ENCODE measurements at places on chromosomes 4 and X.
A peak's percentile ranks its signal among the peaks of the same experiment; 100 is the strongest.

DNA sequence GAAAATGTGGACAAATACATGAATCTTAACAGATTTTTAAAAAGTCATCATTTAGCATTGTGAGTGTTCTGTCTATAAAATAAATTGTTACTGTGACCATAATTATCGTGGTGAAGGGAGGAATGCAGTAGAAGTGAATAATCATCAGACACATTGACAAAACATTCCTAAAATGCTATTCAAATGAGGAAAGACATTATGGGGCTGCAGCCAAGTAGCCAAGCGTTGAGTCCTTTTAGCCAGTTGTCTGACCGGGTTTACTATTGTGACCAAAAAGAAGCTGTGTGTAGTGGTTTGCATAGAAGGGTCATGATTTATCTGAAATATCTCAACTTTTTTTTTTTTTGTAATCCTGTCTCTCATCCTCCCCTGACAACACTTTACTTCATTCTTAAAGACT, 19.5 kb downstream of the WWC2 start:
- DNase-seq = peak; percentile 76

DNA sequence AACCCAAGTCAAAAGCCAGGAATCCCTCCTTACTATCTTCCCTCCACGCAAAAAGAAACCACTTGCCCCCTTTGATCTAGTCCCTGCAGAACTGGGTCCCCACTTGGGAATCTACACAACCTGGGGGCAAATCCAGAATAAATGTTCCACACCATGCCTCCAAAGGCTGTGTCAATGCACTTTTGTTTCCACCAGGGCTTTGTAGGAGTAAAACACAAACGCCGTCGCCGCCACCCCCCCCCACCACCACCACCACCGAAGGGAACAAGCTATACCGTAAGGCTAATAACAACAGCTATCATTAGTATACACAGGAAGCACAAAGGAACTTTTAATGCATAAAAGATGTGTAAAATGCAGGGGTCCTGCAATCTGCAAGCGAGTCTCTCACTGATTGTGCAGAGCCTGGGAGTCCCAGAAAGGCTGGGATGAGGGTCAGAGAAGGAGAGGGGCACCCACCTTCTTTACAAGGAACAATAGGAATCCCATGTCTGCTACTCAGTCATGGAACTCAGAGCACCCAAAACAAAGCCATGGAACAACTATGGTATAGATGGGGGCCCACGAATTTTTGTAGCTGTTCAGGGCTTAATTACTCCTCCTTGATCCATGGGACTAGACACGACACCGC, 13.2 kb downstream of the BCOR start:
- no peak for DNase-seq

GRCh38 chrX:151176231-151176750, at the start of gene GPR50:
TSS of gene GPR50 (plus strand) at chrX:151176584. CDS start at chrX:151176722, 138 bp downstream.
- DNase-seq = no peak

DNA sequence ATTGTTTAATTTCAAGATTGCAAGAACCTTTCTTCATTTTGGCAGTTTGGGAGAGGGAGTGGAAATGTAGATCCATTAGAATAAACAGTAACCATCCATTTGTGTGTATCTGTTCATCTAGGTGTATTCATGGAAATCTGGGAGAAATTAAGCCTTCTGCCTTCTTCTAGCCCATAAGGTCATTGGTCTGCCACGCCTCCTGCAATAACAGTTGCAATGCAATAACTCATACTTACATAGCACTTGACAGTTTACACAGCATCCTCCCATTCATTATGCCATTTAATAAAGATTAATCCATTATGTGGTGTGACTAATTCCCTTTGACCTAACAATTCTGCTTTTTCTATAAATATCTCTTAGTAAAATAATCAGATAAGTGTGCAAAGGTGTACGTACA, 42.6 kb downstream of the SHROOM4 start:
- DNase-seq = no peak

DNA sequence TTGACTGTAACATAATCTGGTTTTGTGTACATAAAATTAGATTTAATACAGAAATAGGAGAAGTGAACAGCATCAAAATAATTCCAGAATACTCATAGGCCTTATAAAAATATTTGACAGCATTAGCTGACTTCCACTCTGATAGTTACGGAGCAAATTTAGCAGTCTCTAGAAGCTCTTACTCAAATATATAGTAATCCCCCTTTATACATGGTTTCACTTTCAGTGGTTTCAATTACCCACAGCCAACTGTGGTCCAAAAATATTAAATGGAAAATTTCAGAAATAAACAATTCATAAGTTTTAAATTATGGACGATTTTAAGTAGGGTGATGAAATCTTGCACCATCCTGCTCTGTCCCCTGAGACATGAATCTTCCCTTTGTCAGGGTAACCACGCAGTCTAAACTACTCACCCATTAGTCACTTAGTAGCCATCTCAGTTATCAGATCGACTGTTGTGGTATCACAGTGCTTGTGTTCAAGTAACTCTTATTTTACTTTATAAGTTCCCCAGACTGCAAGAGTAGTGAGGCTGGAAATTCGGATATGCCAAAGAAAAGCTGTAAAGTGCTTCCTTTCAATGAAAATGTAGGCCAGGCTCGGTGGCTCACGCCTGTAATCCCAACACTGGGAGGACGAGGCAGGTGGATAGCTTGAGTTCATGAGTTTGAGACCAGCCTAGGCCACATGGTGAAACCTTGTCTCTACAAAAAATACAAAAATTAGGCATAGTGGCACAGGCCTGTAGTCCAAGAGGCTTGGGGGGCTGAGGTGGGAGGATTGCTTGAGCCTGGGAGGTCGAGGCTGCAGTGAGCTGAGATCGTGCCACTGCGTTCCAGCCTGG, 17.2 kb upstream of the RTL9 start:
- no peak for DNase-seq

- DNase-seq = peak; percentile 90
These were observed 4.5 kb upstream of the CXCR3 start for GRCh38 chrX:71622576-71623450.

- DNase-seq = no peak
These were observed 383.3 kb downstream of the GRXCR1 start for GRCh38 chr4:43275779-43276178.

DNA sequence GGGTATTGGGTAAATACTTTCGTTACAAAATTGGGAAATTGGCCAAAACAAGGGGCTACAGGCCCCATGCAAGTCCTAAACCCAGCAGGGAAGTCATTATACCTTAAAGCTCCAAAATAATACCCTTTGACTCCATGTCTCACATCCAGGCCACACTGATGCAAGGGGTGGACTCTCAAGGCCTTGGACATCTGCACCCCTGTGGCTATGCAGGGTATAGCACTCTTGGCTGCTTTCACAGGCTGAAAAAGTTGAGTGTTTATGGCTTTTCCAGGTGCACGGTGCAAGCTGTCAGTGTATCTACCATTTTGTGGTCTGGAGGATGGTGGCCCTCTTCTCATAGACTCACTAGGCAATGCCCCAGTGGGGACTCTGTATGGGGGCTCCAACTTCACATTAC, 326.5 kb downstream of the TEX13C start:
- DNase-seq = no peak

GRCh38 chr4:146976145-146976544, 30.5 kb upstream of the TTC29 start:
- no peak for DNase-seq

- peak; percentile 72 for DNase-seq
These were observed 47.0 kb upstream of the MID1IP1 start for GRCh38 chrX:38754102-38754790.

DNA sequence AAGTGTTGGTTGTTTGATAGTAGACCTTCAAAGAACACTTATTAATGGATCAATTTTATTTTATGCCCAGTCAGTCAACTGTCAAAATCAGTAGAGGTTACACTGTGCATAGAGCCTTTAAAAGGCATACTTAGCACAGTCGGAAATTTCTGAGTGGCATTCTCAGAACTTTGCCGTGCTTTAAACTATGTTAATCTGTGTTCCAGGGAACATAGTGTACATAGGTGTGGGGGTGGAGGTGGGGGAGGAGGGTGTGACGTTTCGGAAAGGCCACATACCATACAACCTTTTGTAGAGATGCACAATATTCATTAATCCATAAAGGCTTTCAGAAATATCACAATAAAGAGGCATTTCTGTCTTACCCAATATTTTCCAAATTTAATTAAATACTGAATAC, 75.8 kb downstream of the RS1 start:
- no peak for DNase-seq

- no peak for DNase-seq
These were observed 435.5 kb downstream of the NKX6-1 start for GRCh38 chr4:84063619-84064018.

GRCh38 chr4:54719378-54719777, 61.6 kb downstream of the KIT start:
- DNase-seq = no peak

GRCh38 chr4:179165000-179165738, 1722.9 kb upstream of the AGA start:
- DNase-seq = no peak

DNA sequence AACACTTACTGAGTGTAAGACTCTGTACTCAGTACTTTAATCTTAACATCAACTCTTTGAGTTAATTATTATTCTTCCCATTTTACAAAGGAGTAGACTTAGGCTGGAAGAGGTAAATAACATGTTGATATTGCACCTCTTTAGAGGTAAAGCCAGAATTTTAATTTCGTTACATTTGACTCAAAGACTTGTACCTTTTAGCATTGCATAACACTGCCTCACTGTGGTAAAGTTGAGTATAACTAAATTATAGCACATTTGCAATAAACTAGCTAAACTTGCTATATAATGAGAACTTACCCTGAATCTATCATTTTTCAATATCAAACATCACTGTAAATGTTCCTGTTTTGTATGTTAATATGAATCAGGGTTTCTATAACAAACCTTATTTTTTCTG, 218.5 kb downstream of the PRR32 start:
- no peak for DNase-seq

- DNase-seq = peak; percentile 15
These were observed 117.0 kb upstream of the TEX13C start for GRCh38 chrX:125202591-125203248.

GRCh38 chrX:63664083-63664482, 120.9 kb downstream of the ARHGEF9 start:
- no peak for DNase-seq

GRCh38 chr4:147942729-147943128, 210.8 kb downstream of the ARHGAP10 start:
- no peak for DNase-seq

DNA sequence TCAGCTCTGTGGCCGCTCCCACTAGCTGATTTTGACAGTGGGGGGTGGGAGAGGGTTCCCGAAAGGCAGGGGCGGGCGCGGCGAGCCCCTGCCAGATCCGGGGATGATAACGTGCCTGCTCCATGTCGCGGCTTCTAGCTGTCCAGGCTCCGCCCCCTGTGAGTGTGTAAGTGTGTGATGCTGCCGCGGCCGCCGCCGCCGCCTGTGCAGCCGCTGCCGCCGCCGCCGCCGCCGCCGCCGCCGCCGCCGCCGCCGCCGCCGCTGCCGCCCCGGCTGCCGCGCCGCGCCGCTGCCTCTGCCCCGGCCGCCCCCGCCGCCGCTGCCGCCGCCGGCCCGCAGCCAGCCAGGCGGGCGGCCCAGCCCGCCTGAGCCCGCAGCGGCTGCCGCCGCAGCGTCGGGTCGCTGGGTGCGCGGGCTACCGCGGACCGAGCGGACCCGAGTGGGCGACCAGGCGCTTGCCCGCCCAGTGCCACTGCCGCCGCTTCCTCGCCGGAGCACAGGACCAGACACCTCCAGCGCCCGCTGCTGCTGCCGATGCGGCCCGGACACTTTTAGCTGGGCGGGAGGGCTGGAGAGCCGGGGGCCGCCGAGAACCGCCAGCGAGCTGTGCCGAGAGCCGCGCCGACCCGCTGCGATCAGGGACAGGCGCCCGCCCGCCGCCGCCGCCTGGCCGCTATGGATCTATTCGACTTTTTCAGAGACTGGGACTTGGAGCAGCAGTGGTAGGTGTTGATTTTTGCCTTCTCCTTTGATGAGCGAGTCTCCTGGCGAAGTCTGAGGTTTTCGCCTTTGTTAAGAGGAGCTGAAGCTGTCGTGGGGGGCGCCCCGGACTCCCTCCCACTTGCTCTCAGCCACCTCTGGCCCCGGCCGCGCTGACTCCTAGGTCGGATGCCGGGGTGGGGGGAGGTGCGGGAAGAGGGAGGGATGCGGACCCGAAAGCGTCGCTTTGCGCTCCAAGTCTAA, at the start of gene AFF2:
TSS of gene AFF2 (plus strand) at position 195 of the 963 bp plus-strand sequence. CDS start at position 676, 481 bp downstream.
- peak; percentile 78 for DNase-seq

DNA sequence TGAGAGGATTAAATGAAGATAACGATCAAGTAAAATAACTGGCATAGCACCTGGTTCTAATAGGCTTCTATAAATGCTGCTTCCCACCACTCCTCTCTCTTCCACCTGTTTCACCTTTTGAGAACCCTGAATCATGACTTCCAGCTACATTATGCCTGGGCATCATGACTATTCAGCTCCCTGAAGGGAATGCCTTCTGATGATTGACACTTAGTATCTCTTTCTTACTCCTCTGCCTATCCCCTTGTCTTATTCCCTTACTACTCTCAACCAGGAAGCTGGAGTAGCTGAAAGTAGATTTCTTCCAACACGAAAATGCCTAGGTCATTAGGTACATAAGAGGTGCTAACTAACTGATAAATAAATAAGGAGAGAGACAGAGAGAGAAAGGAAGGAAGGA, 24.7 kb upstream of the CXCL8 start:
- DNase-seq = no peak

DNA sequence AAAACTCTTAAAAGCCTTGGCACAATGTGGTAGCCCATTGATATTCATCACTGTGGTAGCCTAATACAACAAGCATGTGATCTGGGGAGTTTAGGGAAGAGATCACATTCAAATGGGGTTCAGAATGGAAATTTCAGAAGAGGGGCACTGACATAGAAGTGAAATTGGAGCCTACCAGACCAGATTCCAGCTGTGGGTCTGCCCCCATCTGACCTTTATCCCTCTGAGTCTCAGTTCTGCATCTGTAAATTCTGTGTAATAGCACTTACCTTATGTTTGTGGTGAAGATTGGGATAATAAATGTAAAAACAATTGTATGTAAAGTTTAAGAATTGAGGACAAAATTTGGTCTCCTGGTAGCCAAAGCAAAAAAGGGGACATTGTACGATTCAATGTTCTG, 320.4 kb upstream of the BOD1L1 start:
- DNase-seq = no peak

DNA sequence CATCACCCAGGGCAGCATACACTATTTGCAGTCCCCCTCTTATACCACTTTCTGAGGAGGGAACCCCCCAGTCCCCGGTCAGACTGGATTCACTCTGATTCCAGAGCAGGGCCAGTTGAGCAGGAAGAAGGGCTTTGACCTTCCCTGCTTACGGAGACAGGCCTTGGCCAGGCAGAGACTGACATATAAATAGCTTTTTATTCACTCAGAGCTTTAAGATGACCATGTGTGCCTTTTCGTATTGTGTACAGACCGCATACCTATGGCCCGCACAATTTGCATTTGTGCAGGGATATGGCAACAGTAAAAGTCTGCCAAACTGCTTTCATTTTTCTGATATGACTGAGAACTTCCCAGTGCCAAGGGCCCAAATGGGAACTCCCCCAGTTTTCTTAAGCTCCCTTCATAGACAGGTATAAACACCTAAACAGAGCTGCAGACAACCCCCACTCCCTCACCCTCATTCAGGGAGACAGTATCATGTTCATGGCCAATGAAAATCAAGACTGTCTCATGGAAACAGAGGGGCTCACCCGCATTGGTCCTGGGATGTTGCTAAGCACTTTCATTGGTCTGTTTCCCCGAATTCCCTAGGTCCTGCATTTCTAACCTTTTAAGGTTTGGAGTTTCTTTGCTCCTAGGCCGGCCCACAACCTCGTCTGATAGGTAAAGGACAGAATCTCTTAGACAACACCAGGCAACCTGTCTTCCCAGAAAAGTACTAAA, 86.0 kb downstream of the RTL5 start:
- peak; percentile 78 for DNase-seq

GRCh38 chr4:117907646-117908045, 126.6 kb upstream of the NDST3 start:
- no peak for DNase-seq

GRCh38 chrX:49754233-49754857, 58.6 kb upstream of the PAGE1 start:
- no peak for DNase-seq
